ENCODE measurements at places on chromosomes 16 and 17.
A peak's percentile ranks its signal among the peaks of the same experiment; 100 is the strongest.

DNA sequence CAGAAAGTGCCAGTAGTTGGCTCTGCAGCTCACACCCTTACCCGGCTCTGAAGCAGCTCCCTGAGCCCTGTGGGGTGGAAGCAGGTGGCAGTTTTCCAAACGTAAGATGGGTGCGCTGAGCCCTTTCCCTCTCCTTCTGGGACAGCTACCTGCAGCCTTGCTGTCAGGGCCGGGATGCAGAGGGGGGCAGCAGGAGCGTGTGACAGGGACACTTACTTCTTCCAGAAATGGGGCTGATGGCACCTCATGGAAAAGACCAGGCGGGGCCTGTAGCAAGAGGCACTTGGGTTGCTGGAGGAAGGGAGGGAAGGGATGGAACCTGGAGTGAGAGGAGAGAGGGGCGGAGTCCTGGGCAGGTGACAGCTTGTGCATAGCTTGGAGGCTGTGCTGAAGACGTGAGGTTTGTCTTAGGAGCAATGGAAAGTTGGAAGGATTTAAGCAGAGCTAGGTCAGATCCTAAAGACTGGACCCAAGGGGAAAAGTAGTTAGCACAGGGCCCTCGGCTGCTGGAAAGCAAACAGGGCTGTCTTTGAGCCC, 216.8 kb upstream of the RPL38 start:
- no peak for DNase-seq

DNA sequence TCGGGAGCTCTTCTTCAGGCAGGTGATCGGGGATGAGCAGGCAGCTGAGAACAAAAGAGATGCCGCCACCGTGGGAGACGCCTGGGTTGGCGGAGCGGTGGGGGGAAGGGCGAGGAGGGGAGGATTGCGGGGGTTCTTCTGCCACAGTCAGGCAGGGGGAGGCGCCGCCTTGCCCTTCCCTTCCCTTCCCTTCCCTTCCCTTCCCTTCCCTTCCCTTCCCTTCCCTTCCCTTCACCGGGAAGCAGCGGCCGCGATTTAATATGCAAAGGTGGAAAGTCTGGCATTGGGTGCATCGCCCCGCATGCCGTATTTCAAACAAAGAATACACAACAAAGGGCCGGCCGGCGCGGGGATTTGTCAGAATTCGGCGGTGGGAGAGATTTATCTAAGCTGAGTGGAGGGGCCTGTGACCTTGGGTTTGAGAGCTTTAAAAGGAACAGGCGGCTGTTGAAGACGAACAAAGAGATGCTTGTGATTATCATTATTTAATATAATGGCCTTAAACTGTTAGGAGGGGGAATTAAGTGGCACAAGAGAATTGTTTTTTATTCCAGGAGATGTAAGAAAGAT, 262.3 kb upstream of the TNRC6C start:
- DNase-seq, result no peak

- DNase-seq, result no peak
These were observed 52.8 kb downstream of the TOX3 start for GRCh38 chr16:52494145-52494544.

GRCh38 chr16:31352376-31353115, 2.4 kb upstream of the ITGAX start:
- DNase-seq, result no peak

DNA sequence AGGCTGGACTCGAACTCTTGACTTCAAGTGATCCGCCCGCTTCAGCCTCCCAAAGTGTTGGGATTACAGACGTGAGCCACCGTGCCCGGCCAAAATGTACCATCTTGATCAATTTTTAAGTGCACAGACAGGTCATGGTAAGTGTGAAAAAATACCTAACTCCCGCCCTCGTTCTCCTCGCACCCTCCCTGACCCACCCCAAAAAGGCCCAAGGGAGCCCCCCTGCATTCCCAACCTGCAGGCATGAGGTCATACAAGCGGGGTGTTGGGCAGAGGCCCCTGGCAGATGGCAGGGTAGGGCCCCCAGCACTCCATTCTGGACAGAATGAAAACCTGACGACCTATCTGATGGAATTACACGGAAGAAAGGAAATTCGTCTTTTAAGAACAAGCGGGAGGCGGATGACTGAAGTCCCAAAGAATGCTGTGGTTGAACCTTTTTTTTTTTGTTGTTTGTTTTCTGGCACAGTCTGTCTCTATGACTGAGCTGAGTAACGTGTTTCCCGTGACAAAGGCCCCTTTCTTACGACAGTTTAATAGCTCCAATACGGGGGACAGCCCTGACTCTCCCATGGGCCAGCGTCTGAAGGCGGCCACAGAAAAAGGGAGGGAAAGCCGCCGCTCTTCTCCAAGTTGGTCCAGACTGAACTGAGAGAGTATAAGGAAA, 376.4 kb downstream of the SLC39A11 start:
- peak; percentile 96 for DNase-seq

DNA sequence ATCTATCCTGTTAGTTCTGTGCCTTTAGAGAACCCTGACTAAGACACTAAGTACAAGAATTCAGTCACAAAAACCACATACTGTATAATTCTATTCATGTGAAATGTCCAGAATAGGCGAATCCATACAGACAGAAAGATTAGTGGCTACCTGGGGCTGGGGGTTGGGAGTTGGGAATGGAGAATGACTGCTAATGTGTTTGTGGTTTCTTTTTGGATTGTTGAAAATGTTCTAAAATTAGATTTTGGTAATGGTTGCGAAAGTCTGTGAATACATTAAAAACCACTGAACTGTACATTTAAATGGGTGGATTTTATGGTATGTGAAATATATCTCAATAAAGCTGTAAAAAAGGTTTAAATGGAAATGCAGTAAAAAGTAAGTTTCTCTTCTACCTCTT, 80.4 kb upstream of the AKTIP start:
- DNase-seq, result peak; percentile 96

GRCh38 chr16:74743668-74744299, 30.8 kb downstream of the FA2H start:
- peak; percentile 55 for DNase-seq

DNA sequence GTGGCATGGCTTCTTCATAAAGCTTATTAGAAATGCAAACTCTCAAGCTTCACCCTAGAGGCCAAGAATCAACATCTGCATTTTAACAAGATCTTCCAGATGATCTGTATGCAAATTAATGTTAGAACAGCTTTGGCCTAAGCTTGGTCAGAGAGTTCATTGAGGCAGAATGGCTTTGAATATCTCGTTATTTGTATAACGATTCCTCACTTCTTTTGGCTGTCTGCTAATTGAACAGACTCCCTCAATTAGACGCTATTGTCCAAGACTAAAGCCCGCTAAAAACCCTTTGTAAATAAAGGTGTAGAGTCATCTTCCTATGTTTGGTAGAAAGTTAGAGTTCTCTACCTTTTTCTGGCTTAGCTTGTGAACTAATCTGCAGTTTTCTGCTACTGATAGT, 1453.7 kb downstream of the CDH8 start:
- no peak for DNase-seq

DNA sequence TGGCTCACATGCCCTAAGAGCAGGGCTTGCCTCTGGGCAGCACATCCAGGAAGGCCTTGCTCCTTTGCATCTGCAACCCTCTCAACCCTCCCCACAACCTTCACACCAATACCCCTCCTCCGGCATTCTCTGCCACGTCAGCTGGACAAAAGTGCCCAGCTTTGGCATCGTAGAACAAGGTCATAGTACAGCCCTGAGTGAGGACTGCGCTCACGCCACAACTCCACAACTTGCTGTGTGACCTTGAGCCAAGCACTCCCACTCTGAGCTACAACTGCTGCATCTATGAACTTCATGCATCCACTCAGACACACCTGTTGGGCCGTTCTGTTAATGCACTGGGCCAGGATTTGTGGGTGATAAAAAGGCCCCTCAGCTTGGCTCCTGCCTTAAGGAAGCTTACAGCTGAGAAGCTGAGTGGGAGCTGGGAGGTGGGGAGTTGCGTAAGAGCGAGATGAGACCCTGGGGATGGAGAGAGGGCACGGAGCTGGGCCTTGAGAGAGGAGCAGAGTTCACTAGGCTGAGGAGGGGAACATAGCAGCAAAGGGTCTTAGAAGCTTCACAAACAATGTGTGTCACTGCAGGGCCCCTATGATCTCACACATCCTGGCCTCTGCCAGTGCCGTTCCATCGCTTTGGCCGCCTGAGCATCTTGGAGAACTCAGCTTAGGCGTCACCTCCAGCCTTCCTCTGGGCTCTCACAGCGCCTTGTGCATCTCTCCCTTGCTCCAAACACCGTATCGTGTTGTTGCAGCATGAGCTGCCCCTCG, 8.6 kb upstream of the MRC2 start:
- DNase-seq, result no peak

- DNase-seq, result no peak
These were observed 66.9 kb downstream of the RNF213 start for GRCh38 chr17:80327518-80327917.
